Activated CD4-positive, alpha-beta T cell treated with anti-CD3 and anti-CD28 coated beads, Interleukin-2, amount 50 U/mL, for 4 hours (primary cell): ENCODE measurements at places on chromosomes 16 and 17.

GRCh38 chr16:30482366-30482765, 9.8 kb downstream of the ITGAL start:
- DNase-seq: no peak

GRCh38 chr17:77147357-77147801, 6.6 kb downstream of the SEC14L1 start:
- no peak for DNase-seq

DNA sequence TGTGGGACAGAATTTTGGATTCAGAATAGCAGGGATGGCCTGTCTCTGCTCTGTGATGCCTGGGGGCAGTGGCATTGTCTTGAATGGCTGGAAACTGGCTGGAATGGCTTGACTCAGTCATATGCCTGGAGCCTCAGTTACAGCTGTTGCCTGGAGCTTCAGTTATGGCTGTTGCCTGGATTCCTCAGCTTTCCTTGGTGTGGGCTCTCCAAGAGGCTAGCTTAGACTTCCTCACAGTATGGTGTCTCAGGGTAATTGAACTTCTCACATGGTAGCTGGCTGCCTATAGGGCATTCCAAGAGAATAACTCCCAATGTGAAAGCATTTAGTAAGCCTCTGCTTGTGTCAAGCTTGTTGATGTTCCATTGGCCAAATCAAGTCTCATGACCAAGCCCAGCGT, 21.1 kb downstream of the KRT23 start:
- DNase-seq: no peak

DNA sequence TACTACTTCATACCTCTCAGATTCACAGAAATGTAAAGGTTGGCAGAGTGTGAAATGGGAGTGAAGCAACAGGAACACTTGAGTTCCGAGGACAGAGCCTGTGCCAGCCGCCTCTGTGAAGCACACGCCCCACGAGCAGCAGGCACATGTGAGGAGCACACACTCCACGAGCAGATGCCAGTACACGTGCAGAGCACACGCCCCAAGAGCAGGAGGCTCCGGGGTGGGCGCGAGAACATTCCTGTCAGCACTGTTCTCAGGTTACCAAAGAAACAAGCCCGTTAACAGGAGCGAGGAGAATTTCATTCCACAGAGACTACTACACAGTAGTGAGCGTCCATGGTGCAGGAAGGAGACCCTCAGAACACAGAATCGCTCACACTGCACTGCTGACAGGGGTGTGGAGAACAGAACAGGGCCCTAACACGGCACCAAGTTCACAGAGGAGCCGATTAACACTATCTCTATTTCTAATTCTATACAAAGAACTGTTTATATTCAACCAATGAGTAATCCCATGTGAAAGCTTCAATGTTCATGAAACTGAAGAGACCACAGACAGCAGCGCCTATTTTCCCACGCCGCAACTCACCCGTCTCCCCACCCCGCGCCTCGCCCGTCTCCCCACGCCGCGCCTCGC, 40.1 kb downstream of the KLHDC4 start:
- DNase-seq: no peak

GRCh38 chr17:4362141-4362540, 4.3 kb downstream of the UBE2G1 start:
- DNase-seq: no peak

DNA sequence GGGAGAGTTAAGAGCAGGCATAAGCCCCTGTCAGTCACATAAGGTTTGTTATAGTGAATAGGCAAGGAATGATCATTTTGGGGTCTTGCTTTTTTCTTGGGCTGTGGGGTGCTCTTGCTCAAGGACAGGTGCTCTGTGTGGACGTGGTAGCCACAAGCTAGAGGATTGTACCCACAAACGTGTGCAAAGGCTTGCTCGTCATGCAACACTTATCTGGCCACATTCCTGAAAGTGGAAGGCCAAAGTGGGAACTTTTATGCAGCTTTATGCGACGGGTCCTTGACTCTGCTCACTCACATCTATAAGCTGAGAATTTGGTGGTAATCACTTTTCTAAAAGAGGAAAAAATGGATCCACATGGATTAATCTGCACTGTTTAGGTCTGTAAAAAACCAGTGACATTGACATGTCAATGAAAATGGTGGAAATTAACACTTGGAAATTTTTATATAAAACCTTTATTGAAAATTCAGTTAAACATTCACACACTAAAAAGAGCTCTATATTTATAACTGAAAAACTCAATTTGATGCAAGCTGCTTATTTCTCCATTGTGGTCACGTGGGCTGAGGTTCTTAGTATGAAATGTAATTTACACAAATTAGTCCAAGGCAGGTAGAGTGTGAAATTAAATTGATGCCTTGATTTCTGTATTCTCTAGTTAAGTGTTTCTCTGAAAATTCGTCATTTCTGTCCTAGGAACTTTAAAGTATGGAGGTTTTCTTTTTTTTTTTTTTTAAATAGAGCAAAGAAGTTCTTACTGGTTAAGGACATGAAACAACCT, 162.3 kb downstream of the MSI2 start:
- DNase-seq: no peak

DNA sequence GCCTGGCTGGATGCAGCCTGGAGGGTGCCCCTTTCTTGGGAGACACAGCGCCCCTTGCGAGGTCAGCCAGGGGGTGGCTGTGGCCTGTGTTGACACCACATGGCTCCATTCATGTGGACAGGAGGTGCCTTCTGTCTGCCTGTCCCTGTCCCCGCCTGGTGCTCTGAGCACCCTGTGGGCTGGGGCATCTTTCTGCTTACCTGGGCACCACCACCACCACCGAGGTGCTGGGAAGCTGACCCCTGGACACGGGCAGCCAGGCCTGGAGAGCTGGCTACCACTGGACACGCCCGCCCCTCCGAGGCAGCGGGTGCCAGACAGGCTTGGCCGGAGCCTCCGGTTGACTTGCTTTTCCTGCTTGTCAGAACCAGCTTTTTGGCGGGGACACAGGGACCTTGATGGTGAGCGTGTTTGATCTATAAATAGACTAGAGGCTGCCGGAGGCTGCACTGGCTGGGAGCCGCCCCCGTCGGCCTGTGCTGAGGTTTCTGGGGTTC, 121.3 kb upstream of the GSE1 start:
- no peak for DNase-seq

DNA sequence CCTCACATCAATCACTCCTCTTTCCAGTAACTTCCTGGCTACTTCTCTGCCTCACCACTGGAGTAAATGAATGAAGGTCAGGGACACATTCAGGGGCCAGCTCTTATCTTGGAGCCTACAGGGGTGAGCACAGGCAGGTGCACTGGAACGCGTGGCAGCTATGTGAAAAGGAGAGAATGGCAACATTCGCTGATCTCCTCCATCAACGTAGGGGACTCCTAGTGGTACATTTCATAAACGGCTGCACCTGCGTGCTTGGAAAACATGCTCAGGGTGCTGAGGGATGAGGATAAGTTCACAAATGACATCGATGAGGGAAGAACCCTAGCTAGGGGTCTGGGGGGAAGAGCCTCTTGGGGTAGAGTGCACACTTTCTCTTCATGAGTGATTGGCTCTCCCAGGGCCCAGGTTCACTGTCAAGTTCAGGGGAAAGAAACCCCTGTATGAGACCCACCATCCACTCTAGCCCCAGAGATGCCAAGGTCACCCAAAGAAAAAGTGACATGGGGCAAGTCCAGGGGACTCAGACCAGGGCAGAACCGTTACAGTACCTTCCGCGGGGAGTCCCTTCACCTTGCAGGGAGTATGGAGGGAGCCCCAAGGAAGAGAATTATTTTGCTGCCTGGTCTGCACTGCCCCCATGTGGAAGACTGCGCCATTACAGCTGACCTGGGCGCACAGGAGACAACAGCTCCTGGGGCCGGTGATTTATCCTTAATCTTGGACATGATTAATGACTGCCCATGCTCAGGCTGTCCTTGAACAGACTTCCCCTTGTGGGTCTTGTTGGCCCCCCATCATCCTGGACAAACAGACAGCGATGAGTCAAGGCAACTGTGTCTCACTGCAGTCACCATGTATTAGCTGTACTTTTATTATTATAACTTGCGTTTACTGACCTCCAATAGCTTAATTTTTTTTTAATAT, 30.1 kb downstream of the VAC14 start:
- DNase-seq: peak; percentile 44

GRCh38 chr16:14194721-14195120, 123.6 kb downstream of the MRTFB start:
- DNase-seq: no peak

DNA sequence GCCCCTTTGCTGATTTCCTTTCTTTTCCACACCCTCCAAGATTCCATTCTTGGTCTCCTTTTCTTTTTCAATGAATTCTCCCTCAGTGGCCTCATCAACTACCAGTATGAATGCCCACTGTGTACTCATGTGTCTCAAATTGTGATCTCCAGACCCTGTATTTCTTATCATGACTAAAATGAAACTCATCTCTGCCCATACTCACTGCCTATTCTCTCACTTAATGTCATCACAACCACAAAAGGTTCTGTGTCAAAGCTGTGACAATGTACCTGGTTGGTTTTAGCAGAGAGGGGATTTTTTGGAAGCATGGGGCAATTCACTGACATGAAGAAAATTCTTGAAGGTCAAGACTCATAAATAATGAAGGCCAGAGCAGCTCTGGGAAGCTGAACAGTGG, 11.5 kb upstream of the TBX4 start:
- no peak for DNase-seq

DNA sequence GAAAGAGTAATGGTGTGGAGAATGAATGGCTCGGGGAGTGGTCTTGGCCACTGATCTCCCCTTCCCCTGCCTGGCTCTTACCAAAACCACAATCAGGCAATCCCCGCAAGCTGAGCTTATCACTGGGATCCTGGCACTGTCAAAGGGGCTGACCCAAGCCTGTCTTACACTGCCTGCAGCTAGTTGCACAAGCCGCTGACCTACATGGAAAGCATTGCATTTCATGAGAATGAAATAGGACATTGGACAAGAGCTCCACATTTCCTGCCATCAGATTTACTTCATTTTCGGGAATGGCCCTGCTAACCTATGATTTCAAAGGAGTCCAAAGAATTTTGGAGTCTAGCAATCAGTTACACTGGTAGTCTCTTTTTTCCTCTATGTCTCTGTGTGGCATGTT, 146.4 kb downstream of the PCTP start:
- no peak for DNase-seq

DNA sequence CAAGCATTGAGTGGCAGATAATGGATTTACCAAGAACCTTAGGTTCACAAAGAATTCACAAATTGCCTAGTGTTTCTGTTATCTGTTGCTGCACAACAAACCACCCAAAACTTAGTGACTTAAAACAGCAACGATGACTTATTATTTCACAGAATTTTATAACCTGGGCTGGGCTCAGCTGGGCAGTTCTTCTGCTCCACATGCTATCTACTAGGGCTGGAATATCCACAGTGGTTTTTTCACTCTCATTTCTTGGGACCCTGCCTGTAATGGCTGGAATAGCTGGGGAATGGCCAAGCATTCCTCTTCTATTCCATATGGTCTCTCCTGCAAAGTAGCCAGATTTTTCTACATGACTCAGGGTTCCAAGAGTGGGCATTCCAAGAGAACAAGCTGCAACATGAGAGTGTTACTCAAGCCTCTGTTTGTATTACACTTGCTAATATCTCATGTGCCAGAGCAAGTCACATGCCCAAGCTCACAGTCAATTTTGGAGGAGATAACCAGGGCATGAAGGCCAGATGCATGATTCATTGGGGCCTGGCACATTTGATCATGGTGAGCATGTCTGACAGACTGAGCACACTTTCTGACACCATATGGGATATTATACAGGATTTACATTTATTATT, 4.9 kb upstream of the PSMD7 start:
- no peak for DNase-seq

- no peak for DNase-seq
Measured at GRCh38 chr16:66842765-66843164, 1.4 kb upstream of the CA7 start.

GRCh38 chr17:81428948-81429774, 33.9 kb downstream of the BAHCC1 start:
- no peak for DNase-seq

- DNase-seq: no peak
Measured at GRCh38 chr17:68705714-68706076, 104.5 kb upstream of the FAM20A start.

GRCh38 chr17:43536236-43536992, 9.7 kb downstream of the ETV4 start:
- DNase-seq: no peak

DNA sequence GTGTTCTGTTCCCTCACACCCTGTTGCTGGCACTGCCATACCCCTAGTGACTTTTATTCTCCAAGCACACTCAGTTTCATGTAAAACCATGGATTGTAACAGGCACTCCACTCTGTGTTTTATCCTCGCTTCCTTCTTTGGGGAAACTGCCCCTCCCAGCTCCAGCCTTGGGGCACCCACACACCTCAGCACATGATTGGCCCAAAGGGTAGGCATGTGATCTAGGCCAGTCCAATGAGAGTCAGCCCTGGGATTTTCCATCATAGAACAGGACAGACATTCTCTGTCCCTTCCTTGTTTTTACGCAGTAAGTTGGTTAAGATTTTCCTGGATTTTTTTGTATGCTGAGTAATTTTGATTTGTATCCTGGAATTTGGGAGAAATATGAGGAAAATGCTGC, 115.4 kb downstream of the C16orf95 start:
- DNase-seq: no peak

- DNase-seq: no peak
Measured at GRCh38 chr17:39027455-39028035, 60.3 kb upstream of the FBXO47 start.

- no peak for DNase-seq
Measured at GRCh38 chr16:50821586-50821985, 79.7 kb downstream of the CYLD start.

GRCh38 chr16:86739808-86740207, 161.5 kb downstream of the FOXL1 start:
- DNase-seq: no peak

DNA sequence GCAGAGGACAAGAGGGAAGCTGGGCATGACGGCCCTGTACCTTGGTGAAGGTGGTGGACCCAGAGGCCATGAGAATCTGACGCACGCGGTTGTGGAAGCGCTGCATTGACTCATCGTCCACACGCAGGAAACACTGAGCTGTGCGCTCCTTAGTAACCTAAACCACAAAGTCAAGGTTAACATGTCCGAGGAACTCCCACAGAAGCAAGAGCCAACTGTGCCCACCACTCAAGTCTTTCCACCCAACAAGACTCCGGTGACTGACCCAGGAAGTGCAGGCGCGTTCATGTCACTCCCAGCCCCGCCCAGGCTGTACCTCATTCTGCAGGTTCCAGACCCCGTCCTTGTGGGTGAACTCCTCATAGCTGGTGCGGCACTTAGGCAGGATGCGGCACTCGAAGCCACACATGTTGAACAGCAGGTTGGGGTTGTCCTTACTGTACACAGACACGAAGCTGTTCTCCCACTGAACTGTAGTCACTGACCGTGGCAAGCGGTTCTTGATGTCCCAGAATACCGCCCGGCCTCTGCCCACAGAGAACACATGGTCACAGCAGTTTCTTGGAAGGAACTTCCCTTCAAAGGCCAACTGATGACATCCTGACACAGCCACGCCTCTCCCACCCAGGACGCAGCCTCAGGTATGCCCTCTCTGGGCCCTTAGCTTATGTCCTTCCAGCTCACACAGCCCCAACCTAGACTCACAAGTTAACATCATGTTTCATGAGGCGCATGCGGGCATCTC, 11.5 kb downstream of the PRPF8 start:
- no peak for DNase-seq

- no peak for DNase-seq
Measured at GRCh38 chr16:51119556-51119955, 31.5 kb downstream of the SALL1 start.

GRCh38 chr16:17424771-17425170, 46.0 kb downstream of the XYLT1 start:
- no peak for DNase-seq

- DNase-seq: no peak
Measured at GRCh38 chr16:70714581-70715054, 28.8 kb upstream of the MTSS2 start.

- no peak for DNase-seq
Measured at GRCh38 chr16:53962041-53962440, 258.1 kb downstream of the FTO start.
